ENCODE measurements at places on chromosomes 16 and 17. TPM values are rescaled to one million over a fixed set of nuclear protein-coding genes. Genes with fewer than 3 reads are reported as not detected.

The PLEKHM1 gene
- 38.6 TPM for total RNA-seq

- no peak overlapping the region for H3K27ac ChIP-seq
- H3K4me1 ChIP-seq, result peaks cover 50% of the 10 kb centered on the region
- DNase-seq, result no peak
- no peaks in the 10 kb centered on the region for H3K27me3 ChIP-seq
- no peak overlapping the region for H3K4me3 ChIP-seq
Observed at GRCh38 chr16:80691111-80691741, 113.2 kb downstream of the CDYL2 start.

- H3K27ac ChIP-seq, result peak overlapping the region; percentile 67
- no peaks in the 10 kb centered on the region for H3K36me3 ChIP-seq
- H3K4me3 ChIP-seq, result no peak overlapping the region
- H3K27me3 ChIP-seq, result peaks cover 7% of the 10 kb centered on the region
- no peak for DNase-seq
Observed at GRCh38 chr17:16866436-16866835, 105.5 kb downstream of the TNFRSF13B start.

GRCh38 chr17:50855708-50856330 lies 10.3 kb downstream of the TOB1 start:
- H3K4me1 ChIP-seq, result peaks cover 18% of the 10 kb centered on the region
- no peak for DNase-seq
- H3K36me3 ChIP-seq, result peaks cover under 1% of the 10 kb centered on the region
- H3K4me3 ChIP-seq, result no peak overlapping the region
- H3K27me3 ChIP-seq, result no peaks in the 10 kb centered on the region

DNA sequence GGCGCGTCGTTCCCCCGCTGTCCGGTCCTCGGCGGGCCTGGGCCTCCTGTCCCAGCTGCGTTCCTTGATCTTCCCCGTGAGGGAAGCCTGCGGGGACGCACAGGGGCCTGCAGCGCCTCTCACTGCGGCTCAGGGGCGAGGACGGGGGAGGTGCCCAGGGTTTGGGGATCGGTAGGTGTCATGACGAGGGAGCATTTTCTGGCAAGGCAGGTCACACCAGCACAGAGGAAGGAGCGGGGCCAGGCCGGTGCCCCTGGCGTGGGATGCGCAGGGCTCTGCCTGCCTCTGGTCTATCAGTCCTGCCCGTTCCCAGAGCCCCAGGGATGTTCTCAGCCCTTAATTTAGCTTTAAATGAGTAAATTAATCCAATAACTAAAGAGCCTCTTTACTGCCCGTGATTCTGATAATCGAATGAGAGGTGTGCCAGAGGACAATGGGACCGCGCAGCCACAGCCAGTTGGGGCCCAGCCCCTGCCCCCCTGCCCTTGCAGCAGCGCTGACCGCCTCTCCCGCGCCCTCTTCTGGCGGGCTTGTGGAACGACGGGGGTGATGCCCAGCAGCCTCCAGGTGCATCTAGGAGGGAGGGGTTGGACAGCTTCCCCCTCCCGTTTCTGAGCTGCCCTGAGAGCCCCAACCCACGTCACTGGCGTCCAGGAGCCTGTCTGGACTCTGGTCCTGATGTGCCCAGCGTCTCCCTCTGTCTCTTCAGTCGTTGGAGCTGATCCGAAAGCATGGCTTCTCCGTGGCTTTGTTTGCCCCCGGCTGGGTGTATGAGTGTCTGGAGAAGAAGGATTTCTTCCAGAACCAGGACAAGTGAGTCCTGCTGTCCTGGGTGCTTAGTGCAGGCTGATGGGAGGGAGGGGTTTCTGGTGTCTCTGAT lies 7.9 kb downstream of the ENGASE start:
- H3K4me3 ChIP-seq, result no peak overlapping the region
- no peaks in the 10 kb centered on the region for H3K27me3 ChIP-seq
- peaks cover 3% of the 10 kb centered on the region for H3K36me3 ChIP-seq
- DNase-seq, result no peak

- no peaks in the 10 kb centered on the region for H3K4me1 ChIP-seq
- H3K27me3 ChIP-seq, result peaks cover 3% of the 10 kb centered on the region
- no peak for DNase-seq
Observed at GRCh38 chr17:55386796-55387332, 34.8 kb downstream of the MMD start.

- no peak overlapping the region for H3K27ac ChIP-seq
- H3K4me3 ChIP-seq, result no peak overlapping the region
- H3K36me3 ChIP-seq, result no peaks in the 10 kb centered on the region
- H3K27me3 ChIP-seq, result peaks cover 16% of the 10 kb centered on the region
- peak; percentile 37 for DNase-seq
- peaks cover 26% of the 10 kb centered on the region for H3K4me1 ChIP-seq
Observed at GRCh38 chr17:39634384-39634871, 2.5 kb upstream of the STARD3 start.
